ENCODE measurements at places on chromosomes 6 and 20. TPM values are rescaled to one million over a fixed set of nuclear protein-coding genes. Genes with fewer than 3 reads are reported as not detected.

DNA sequence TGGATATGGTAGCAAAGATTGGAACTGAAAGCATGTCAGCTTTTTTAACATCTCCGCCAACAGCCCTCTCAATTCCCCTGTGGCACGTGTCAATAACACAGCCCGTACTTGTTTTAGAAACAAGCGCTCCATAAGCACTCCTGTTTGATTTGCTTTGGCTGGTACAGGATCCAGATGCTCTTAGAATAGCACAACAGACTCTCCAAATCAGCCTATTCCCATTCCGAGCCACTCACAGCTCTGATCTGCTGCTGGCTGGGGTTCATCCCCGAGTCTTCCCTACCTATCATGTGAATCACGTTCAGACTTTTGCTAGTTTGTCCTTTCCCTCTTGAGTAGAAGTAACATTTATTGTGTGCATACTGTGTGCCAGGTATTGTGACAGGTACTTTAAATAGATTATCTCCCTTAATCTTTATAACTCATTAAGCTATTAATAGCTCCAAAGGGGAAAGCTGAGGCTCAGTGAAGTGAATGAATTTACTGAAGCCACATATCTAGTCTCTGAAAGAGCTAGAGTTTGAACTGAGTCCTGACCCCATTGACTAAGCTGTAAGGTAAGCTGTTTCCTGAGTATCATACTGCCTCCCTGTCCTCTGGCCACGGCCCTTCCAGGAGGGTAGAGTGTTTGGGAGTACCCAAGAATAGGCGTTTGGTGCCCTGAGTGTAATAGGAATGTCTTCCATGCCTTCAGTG is 46.7 kb downstream of the RALY start:
- no peak for DNase-seq

DNA sequence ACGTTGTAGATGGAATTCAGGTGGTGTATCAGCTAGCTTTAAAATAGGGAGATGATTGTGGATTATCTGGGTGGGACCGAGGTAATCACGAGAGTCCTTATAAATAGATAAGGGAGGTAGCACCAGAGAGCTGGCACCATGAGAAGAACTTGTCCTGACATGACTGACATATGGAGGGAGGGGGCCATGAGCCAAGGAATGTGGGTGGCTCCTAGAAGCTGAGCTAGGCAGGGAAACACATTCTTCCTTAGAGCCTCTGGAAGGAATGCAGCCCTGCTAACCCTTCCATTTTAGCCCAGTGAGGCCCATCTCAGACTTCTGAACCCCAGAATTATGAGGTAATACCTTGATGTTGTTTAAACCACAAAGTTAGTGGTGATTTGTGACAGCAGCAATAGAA is 321.1 kb upstream of the SULF2 start:
- no peak for DNase-seq

DNA sequence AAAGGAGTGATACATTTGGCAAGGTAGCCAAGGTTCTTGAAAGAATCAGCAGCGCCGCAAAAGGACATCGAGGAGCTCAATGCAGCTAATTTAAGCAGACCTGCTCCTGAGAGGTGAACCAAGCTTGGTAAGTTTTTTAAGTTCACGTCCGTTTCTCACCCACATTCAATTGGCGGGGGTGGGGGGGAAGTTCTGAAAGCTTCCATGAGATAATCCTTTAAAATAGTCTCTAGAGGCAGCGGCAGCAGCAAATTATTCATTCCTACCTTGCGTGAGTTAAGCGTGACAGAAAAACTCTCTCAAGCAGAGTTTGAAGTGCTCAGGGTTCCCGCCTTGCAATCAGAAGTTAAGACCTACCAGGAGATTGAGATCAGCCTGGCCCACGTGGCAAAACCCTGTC is 97.3 kb upstream of the NHSL1 start:
- no peak for DNase-seq

GRCh38 chr6:19477563-19477962 is 359.6 kb upstream of the ID4 start:
- no peak for DNase-seq

DNA sequence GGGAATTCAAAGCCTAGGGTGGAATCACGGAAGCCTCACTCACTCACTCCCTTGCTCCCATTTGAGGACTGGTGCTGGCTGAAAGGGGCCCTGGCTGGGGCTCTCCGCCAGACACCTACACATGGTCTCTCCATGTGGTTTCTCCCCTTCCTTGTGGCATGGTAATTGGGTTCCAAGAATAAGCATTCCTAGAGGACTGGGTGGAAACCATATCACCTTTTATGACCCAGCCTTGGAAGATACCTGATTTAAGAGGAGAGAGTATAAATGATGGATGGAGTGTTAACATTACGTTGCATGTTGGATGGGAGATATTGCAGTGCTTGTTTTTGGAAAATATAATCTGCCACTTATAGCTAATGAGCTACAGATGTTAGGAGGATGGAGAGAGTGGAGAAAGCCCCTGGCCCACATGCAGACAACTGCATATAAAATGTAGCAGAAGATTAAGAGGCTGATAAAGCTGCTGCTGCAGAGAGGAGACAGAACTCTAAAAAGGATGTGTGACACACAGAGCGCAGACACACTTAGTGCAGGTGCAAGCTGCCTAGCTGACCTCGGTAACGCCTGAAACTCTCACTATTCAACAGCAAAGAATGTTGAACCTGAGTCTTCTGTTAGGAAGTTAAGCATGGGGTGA is 23.3 kb upstream of the CDKN1A start:
- DNase-seq = no peak

DNA sequence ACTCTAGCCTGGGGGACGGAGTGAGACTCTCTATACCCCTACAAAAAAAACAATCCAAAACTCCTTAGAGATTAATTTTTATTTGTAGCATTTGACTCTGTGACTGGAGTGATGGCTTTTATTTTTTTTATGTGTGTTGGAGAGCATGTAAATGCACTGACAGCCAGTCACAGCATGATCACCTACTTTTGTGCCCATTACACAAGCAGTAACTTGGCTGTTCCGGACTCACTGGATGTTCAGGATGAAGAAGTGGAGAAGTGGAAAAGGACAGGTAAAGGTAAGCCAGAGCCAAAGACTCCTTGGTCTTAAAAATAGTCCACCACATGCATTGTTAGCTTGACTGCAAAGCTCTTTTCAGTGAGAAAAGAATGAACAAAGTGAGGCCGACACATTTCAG is 222.6 kb downstream of the FOXC1 start:
- DNase-seq = no peak

DNA sequence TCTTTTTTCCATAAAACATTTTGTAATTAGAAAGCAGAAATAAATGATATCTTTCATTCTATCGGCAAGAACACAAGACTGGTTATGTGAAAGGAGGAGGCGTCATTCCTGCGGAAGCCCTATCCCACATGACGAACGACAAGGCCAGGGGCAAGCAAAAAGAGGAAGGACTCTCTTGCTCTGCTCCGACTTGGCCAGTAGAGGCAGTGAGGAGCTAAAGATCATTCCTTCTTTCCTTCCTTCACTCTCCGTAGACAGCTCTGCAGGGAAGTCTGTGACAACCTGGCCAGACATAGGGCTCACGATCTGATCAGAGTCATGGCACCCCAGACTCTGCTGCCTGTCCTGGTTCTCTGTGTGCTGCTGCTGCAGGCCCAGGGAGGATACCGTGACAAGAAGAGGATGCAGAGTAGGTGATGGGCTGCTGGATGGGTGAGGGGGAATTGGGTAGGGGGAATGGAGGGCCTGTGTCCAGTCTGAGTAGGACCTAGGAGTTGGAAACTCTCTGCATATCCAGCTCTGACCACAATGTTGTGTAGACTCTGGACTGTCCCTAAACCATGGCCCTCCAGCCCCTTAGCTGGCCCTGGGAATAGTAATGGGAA is at the start of gene WFDC10A:
WFDC10A (plus strand) TSS at position 244 of the 605 bp plus-strand sequence; CDS start at position 319, 75 bp downstream.
- no peak for DNase-seq

DNA sequence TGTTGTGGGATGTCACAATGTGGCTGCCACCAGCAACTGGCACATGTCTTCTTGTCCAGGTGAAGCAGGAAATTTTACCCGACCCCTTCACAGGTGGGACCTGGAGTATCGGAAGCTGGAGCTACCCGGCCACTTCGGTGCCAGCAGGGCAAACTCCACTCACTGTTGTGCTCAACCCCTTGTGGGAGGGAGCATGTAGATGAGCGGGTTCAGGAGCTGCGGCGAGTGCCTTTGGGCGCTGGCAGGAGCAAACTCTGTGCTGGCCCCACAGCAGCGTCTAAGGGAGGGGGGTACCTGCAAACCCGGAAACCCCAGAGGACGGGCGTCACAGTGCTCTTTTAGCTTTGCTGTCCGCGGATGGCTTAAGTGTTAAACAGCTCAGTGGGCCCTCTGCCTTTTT is 20.7 kb upstream of the SULF2 start:
- DNase-seq = no peak

- DNase-seq = no peak
Observed at GRCh38 chr6:163369141-163369540, 45.4 kb upstream of the QKI start.

GRCh38 chr20:51978070-51978501 is 175.8 kb upstream of the SALL4 start:
- DNase-seq = no peak

Gene ZNF165
- total RNA-seq = 1.7 TPM

Gene PPDPF
- total RNA-seq = 613 TPM

Gene BEND6
- 0.57 TPM for total RNA-seq

Gene PSORS1C1
- 1.0 TPM for total RNA-seq
